ENCODE measurements at places on chromosomes 2 and 18.

DNA sequence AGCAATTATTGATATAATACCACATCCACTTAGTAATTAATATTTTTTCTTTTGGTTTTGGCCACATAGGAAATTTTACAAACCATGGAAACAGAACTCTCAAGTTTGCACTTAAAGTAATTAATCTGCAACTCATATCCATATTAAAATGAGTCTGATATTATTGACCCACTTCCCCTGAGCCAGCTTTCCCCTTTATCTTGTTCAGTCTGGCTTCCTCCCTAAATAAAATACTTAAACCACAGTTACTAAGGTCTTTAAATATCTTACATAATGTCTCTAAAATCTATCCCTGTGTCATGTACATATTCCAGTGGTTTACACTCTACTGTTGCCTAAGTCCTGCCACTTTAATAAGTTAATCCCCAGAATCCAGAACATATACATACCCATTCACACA, 564.9 kb upstream of the FSHR start:
- DNase-seq = no peak

- DNase-seq = no peak
These were observed 568.2 kb downstream of the THSD7B start for GRCh38 chr2:137333386-137334165.

- DNase-seq = no peak
These were observed 89.1 kb upstream of the NOSTRIN start for GRCh38 chr2:168713325-168713724.

DNA sequence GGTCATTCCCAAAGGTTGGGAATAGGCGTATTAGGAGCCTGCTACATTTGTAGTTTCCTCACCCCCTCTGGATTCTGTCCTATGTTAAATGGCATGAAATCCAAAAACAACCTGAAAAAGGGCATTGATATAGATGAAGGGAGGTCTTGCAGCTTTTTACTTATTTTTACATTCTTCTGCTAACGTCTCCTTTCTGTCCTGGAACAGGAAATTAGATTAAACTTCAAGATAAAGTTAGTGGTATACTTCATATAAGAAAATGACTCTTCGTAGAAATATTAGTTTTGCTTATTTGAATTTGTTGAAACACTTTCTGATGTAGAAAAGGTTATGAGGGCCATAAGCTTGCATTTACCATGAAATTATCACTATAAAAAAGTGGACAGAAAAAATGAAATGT, 694.5 kb downstream of the ADCYAP1 start:
- DNase-seq = no peak

DNA sequence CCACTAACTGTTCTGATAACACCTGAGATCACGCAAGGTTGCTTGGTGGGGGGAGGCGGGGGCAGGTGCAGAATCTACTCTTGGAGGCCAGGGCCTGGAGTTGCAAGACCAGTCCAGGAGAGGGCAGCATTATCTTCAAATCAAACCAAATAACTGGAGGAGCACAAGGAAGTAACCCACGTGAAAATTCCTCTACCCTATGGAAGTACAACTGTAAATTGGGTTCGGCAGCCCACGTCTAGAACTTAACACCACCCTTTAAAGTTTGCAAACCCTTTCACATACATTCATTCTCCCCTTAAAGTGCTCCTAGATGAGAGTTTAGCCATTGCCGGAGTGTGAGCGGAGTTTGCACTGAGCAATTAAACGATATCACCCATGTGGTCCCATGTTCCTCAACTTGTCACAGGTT, 19.6 kb upstream of the CXCR1 start:
- DNase-seq = peak; percentile 64

GRCh38 chr2:121974897-121975661, 219.6 kb downstream of the TSN start:
- DNase-seq = peak; percentile 84

DNA sequence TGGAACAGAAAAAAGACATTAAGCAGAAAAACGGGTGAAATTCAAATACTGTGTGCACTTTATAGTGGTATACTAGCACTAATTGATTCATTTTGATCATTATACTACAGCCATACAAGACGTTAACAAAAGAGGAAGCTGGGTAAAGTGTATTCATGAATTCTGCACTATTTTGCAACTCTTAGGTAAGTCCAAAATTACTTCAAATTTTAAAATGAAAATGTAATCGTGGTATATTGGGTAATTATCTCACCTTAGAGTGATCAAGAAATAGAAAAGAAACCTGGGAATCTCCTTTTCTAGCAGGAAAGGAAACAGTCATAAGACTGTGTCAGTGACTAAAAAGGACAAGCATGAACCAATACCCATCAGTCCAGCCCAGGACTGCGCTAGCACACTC, 5.4 kb downstream of the TGFBRAP1 start:
- no peak for DNase-seq

GRCh38 chr2:223199531-223200515, 147.8 kb downstream of the KCNE4 start:
- no peak for DNase-seq

GRCh38 chr18:66124394-66124793, 373.6 kb downstream of the CDH7 start:
- DNase-seq = no peak

DNA sequence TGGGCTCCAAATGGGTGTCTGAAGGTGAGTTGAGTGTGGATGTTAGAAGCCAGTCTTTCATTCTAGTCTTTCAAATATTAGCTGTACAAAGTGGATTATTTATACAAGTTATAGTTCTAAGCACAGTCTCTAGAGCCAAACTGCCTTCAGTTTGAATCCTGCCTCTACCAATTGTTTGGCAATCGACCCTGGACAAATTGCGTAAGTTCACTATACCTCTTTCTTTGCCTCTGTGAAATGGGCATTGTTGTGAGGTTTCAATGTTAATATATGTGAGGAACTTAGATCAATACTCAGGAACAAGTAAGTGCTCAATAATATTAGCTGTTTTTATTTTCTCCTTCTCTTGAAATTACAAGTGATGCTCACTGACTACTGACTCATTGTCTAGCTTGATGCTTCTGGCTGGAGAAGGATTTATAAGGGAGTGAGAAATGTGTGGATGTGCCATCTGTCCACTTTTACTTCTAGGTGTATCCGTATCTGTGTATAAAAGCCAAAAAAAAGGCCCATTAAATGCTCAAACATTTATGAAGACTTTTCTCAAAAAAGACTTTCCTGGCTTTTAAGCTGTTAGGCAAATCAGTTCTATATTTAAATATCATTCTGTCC, 48.1 kb upstream of the RAPH1 start:
- DNase-seq = no peak

GRCh38 chr18:52869942-52870907, 530.2 kb downstream of the DCC start:
- peak; percentile 5 for DNase-seq

GRCh38 chr2:182911813-182912517, 45.5 kb upstream of the FRZB start:
- DNase-seq = no peak

- no peak for DNase-seq
These were observed 621.1 kb downstream of the BCL11A start for GRCh38 chr2:59932341-59932740.

DNA sequence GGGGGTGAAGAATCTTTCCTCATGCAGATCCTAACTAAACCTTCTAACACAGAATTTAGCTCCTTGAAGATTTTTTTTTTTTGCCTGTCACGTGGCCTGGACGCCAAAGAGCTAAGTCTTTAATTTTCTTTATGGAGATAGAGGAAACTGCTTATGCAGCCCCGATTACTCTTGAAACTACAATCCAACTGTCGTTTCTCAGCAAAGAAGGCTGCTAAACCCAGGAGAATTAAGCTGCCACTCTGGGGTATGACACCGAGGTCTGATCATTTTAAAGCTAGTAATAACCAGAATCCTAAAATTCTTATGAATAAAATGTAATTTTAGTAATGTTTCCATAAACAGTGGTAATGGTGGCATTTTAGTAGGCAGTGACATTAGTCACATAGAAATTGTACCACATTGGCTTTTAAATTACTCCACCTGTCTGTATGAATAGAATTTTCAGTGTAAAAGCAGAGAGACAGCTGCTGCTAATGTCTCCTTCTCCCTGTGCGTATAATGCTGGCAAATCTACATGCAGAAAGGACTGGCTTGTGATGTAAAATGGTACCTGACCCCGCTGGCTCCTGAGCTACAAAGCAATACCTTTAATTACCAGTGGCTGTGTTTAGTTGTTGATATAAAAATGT, 86.5 kb downstream of the MEIS1 start:
- no peak for DNase-seq

GRCh38 chr2:18932853-18933252, 343.5 kb upstream of the NT5C1B start:
- DNase-seq = no peak

GRCh38 chr18:28669165-28669564, 492.2 kb upstream of the CDH2 start:
- DNase-seq = no peak

DNA sequence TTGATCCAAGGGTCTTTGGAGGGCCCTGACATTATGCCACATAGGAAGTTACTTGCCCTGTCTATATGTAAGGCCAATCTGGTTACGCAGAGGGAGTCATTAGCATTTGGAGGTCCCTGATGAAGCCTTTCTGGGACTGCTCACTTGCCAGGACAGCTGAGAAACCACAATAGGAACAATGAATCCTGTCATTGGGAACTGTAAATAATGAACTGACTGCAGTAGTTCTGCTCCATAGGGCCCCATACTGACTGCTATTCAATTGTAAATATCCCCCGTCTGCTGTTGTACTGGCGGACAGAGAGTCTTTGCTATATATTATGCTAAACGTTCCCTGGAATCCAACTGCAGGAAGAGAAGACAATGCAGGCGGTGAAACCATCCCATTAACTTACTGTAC, 149.4 kb upstream of the DCC start:
- DNase-seq = no peak

DNA sequence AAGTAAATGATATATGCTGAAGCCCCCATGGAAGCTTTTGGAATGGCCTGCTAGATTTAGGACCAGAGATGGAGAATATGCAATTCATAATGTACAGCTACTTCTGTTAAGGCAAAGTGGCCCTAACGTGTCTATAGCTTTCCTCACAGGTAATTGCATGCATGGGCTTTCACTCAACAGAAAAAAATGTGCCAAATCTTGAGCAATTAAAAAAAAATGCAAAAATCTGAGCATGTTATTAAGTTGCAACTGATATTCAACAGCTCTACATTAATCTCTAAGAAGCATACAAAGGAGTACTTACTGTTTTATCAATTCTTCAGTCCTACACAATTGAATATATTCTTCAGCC, 79.6 kb downstream of the EFEMP1 start:
- no peak for DNase-seq

DNA sequence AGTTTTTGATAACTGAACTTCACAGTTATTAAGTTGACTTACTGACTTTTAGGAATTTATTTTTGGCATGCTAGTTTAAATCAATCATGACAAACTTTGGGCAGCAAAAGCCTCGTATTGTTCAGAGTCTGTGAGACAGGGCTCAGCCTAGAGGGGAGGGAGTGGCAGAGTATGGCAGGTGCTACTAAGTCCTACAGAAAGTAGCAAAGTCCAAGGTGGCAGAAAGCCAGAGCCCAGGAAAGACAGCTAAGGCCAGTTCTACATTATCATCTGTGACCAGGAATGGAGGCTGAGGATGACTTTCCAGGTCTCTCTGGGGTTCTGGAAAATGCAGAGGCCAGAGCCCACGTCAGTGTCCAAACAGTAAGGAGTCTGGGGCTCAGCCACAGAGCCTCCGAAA, 34.2 kb downstream of the CHST10 start:
- no peak for DNase-seq

- no peak for DNase-seq
These were observed 2.6 kb downstream of the BOD1L2 start for GRCh38 chr18:57149531-57149930.

GRCh38 chr2:40760071-40760666, 308.3 kb upstream of the SLC8A1 start:
- DNase-seq = no peak

DNA sequence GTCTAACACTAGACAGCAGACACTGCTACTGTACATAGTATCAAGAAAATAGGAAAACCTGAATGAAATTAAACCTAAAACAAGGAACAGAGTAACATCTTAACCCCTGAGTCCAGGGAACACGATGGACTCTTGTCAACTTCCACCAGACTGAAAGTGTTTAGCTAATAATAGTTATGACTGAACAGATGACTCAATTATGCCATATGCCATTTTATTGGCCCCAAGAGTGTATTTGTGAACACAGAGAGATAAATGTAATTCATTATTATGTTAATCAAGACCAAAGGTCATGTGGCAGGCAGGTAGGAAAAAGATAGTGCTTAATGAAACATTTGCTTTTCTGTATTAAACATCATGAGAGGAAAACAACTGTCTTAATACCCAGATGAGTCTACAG, 58.0 kb downstream of the NYAP2 start:
- no peak for DNase-seq

GRCh38 chr2:101766337-101766736, 68.8 kb downstream of the MAP4K4 start:
- DNase-seq = no peak

DNA sequence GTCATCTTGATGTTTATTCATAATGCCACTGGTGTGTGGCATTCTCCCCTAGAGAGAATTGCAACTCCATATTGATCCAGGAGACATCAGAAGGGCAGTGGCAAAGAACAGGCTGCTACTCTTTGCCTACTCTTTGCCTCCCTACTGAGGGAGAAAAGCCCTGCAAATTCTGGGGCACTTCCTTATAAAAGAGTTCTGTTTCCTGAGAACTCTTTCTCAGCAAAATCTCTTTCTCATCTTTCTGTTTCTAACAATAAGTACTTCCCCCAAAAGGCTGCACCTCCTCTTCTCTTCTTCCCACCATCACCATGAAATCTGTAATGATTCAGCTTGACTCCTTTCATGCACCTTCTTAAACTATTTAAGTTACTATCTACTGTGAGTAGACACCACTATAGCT, 270.3 kb downstream of the MREG start:
- no peak for DNase-seq

GRCh38 chr2:26627350-26628105, 13.6 kb downstream of the CIB4 start:
- DNase-seq = no peak

All from GM13976 (cell line).